Central memory CD8-positive, alpha-beta T cell (primary cell): ENCODE measurements at places on chromosomes 16 and 17.
A peak's percentile ranks its signal among the peaks of the same experiment; 100 is the strongest.

DNA sequence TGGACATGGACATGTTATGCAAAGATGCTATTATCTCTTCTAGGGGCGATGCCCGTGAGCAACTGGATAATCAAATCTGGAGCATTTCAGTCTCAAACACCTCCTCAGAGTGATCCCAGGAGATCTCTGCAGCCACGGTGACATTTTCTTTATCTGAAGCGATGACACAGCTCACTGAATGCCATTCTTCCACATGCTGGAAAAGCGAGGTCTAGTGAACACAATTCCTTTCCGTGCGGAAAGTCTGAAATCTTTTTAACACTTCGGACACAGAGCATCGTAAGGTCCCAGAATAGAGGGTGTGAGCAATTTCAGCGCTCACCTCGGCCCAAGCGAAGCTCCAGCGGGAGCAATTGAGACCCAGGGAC, 531 bp upstream of the HASPIN start:
- DNase-seq: no peak
- H3K27ac ChIP-seq: peak overlapping the region; percentile 81
- peaks cover 30% of the 10 kb centered on the region for H3K4me1 ChIP-seq

DNA sequence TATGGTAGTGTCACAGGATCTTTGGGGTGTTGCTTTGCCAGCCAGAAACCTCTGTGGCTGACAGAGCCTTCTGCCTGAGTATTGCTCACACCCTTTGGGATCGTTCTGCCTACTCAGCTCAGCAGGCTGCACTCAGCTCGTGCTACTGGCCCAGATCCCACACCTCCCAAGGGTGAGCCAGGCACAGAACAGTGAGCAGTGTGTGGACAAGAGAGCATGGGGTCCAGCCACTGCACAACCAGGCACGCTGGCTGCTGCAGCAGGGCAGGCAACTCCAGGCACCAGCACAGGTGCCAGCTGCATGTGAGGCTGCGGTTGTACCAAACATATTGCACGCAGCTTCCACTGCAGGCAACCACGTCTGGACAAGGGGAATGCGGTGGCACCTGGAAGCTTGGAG, 84.9 kb downstream of the CYB561 start:
- H3K36me3 ChIP-seq: peaks cover 5% of the 10 kb centered on the region
- no peak overlapping the region for H3K27ac ChIP-seq
- DNase-seq: no peak
- no peak overlapping the region for H3K4me3 ChIP-seq
- no peaks in the 10 kb centered on the region for H3K4me1 ChIP-seq

DNA sequence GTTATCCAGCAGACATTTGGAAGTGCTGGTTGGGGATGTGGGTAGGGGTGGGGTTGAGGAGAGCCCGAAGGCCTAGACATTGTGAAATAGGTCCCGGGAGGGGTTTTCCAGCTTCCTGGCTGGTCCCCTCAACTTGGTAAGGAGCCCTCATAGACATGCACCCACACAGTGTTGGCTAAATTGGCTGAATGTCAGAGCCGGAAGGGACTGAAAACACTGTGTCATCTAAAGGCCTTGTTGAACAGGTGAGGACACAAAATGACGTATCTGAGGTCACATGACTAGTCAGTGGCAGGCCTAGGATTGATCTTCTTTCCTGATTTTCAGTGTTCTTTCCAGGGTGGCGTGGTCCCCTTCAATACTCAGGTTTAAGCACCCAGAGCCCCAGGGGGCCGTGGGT, 27.6 kb downstream of the ITGB3 start:
- peaks cover 7% of the 10 kb centered on the region for H3K4me1 ChIP-seq
- H3K4me3 ChIP-seq: no peak overlapping the region
- H3K27ac ChIP-seq: no peak overlapping the region
- H3K36me3 ChIP-seq: no peaks in the 10 kb centered on the region

DNA sequence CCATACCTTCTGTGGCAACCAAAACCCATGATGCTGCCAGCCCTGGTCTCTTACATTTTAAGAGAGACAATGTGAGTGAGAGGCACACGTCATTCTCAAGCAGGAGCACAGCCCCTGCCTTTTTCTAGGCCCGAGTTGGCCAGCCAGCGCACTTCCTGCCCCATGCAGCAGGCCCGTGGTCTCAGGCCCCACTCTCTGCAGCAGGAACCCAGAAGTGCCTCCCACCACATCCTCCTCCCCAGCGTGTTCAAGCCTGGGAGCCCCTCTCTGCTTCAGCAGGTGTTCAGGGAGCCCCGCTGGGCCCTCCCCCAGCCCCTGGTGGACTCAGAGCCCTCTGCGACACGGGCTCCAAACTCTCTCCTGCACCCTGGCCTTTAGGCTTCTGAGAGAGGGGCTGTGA, 30.5 kb downstream of the ITGAE start:
- peaks cover 66% of the 10 kb centered on the region for H3K4me1 ChIP-seq
- peaks cover 12% of the 10 kb centered on the region for H3K36me3 ChIP-seq
- H3K4me3 ChIP-seq: peak overlapping the region; percentile 66
- DNase-seq: no peak
- H3K27me3 ChIP-seq: no peaks in the 10 kb centered on the region

- H3K4me3 ChIP-seq: peak overlapping the region; percentile 0
- peaks cover 59% of the 10 kb centered on the region for H3K27me3 ChIP-seq
- H3K36me3 ChIP-seq: peaks cover 5% of the 10 kb centered on the region
- no peak overlapping the region for H3K27ac ChIP-seq
- peaks cover 5% of the 10 kb centered on the region for H3K4me1 ChIP-seq
These were observed 23.3 kb downstream of the CEP295NL start for GRCh38 chr17:78879635-78880186.

- peaks cover 17% of the 10 kb centered on the region for H3K4me1 ChIP-seq
- no peak overlapping the region for H3K4me3 ChIP-seq
These were observed 27.1 kb downstream of the GSE1 start for GRCh38 chr16:85640254-85640558.

GRCh38 chr16:17602678-17603077, 131.9 kb upstream of the XYLT1 start:
- peaks cover 62% of the 10 kb centered on the region for H3K27me3 ChIP-seq
- H3K27ac ChIP-seq: no peak overlapping the region
- H3K4me1 ChIP-seq: peaks cover 7% of the 10 kb centered on the region
- no peak for DNase-seq
